ENCODE measurements at places on chromosomes 6 and 20.

DNA sequence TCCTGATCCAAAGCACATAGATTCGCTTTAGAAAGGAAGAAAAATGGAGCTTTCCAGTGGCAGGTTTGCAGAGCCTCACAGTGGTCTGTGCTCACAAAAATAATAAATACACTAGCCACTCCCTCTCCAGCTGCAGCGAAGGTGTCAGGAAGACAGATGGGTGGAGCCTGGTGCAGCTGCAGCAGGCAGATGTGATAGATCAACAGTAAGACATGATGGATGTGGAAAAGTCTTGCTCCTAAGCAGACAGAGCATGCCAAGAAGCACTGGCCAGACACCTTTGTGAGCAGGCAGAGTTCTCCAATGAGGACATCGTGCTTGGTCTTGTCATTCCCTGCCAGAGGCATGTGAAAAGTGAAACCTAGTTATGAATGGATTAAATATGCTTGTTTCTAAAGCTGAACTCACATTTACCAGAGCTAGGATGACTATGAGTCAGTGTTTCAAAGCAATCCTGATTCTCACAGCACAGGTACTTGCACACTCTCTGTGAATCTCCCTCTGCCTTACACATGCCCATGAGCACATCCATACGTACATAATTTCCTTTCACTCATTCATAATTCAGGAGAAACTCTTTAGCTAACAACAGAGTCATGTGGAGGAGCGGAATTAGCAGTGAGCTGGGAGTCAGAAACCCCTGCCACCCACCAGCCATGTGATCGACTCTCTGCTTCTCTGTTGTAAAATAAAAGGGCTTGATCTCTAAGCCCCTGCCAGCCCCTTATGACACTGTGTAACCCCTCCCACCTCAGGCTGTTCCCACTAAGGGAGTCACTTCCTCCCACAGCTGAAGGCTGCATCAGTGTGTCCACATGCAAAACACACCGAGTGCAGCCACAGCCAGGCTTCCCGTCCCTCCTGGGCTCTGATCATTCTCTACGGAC is 111.2 kb downstream of the SCML4 start:
- DNase-seq: peak; percentile 11

DNA sequence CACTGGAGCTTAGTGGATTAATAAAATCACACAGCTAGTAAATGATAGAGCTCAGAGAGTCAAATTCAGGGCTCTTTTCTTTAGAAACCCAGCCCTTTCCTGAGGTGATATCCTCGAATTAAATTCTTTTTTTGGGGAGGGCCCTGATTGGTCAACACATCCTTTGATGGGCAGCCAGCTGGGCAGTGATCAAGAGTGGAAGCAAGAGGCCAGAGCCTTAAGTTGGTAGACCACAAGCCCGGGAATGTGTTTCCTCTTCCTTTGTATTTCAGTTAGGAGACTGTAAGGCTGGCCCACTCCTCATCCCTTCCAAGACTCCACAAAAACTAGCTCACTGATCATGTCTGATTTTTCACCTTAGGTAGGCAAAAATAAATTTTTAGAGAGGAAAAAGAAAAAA is 640.5 kb downstream of the DHX35 start:
- DNase-seq: no peak

- DNase-seq: no peak
Observed at GRCh38 chr6:170362121-170362520, 55.6 kb downstream of the FAM120B start.

DNA sequence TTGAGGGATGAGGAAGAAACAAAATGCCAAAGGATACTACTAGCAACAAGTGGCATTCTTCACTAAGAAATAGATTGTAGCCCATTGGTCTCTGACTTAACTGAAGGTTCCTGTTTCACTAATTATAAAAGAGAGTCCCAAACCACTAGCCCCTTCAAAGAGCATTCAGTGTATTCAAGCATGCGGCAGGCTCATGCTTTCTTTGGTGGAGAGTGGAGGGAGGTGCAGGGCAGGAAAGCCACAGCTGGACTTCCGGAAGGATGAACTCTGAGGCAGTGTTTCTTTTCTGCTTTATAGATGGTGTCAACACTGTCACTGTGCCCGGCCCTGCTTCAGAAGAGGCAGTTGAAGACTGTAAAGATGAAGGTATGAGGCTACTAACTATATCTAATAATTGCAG is 636.1 kb downstream of the KIF16B start:
- no peak for DNase-seq

GRCh38 chr6:22240025-22240424 is 56.8 kb downstream of the PRL start:
- no peak for DNase-seq

DNA sequence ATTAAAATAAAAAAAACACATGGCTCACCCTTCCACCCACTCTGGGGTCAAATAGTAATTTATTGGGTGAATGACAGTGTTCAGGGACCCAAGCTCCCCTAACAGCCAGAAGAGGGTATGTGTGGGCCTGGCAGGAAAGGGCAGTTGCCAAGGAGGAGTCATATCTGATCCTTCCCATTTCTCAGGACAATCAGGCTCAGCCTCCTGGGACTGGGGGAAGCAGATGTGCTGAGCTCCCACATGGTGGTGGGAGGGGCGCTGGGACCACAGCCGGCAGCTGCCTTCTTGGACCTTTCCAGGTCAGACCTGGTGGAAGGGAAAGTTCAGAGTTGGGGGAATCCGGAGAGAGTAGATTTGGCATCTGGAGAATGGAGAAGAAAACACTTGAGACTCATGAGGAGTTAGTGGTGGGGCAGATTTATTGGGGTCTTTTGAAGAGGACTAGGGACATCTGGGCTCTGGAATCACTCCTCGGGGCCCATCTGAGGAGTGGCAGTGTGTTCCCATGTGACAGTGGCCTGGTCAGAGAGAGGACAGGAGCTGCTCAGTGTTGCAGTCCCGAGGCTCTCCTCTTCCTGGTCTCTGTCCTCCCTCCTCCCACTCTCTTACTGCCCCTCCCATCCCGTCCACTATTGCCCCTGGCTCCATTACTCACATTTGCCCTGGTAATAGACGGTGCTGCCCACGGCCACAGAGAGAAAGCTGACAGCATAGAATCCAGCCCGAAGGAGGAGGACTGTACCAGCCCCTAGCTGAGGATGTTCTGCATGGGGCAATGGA is 3.0 kb downstream of the LST1 start:
- no peak for DNase-seq

GRCh38 chr6:16562498-16562897 is 198.8 kb downstream of the ATXN1 start:
- no peak for DNase-seq

GRCh38 chr6:156925718-156926607 is 148.8 kb downstream of the ARID1B start:
- peak; percentile 2 for DNase-seq

DNA sequence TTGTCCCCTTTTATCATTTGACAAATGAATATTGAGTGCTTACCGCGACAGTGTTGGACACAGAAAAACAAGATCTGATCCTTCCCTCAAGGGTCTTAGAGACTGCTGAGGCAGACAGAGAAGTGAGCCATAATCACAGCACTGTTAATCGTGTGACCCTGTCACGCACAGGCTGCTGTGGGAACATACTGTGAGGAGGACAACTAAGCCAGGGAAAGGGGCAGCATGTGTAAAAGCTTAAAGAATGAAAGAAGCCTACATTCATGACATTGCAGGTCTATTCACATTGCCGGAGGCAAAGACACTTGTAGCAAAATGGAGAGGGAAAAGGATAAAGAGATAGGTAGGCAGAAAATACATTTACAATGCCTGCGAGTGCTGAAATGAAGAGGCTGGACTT is 32.7 kb downstream of the TRDN start:
- no peak for DNase-seq

- DNase-seq: peak; percentile 37
Observed at GRCh38 chr6:96899019-96899418, 1.3 kb upstream of the NDUFAF4 start.

- no peak for DNase-seq
Observed at GRCh38 chr6:11210386-11211138, 21.9 kb downstream of the NEDD9 start.

- no peak for DNase-seq
Observed at GRCh38 chr6:96645106-96645505, 82.2 kb downstream of the FHL5 start.
